Ovary (tissue), 10 donors: ENCODE measurements at places on chromosomes 2 and 18. TPM values are rescaled to one million over a fixed set of nuclear protein-coding genes. Genes with fewer than 3 reads are reported as not detected.

Gene PTPN4
- 45.2 TPM for total RNA-seq

Gene ZNF521
- 51.0 TPM for total RNA-seq

Gene SPATS2L
- 36.5 TPM for total RNA-seq

Gene FAP
- 2.3 TPM for total RNA-seq

Gene DYNC2LI1
- total RNA-seq: 31.6 TPM

Gene RAMP1
- 33.6 TPM for total RNA-seq

Gene FEV
- total RNA-seq: not detected

Gene TMEM37
- 11.6 TPM for total RNA-seq
